ENCODE measurements at places on chromosomes 4 and X. TPM values are rescaled to one million over a fixed set of nuclear protein-coding genes. Genes with fewer than 3 reads are reported as not detected.

TMEM154 gene
- total RNA-seq, result 1.5 TPM

SLC9B1 gene
- total RNA-seq, result not detected

FGF16 gene
- total RNA-seq, result 1.4 TPM

DNA sequence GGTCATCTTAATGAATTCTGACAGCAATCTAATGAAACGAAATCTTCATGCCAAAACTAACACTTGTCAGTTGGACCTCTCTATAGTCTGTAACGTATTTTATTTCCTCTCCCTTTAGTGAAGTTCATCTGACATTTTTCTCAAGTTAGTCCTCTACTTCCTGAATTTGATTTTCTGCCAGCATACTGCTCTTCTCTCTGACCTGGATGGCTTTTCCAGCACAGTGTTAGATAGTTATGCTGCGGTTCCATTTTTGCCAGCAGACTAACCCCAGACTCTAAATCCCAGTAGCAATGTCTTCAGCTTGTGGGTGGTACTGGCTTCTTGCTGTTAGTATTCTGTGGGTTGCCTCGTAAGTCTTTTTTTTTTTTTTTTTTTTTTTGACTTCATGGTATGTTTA is 146.7 kb upstream of the VEGFC start:
- no peak for DNase-seq

GRCh38 chr4:37717576-37717975 is 31.4 kb upstream of the RELL1 start:
- DNase-seq, result no peak

- DNase-seq, result peak; percentile 60
These were observed 14.9 kb downstream of the SNX12 start for GRCh38 chrX:71053217-71053621.

DNA sequence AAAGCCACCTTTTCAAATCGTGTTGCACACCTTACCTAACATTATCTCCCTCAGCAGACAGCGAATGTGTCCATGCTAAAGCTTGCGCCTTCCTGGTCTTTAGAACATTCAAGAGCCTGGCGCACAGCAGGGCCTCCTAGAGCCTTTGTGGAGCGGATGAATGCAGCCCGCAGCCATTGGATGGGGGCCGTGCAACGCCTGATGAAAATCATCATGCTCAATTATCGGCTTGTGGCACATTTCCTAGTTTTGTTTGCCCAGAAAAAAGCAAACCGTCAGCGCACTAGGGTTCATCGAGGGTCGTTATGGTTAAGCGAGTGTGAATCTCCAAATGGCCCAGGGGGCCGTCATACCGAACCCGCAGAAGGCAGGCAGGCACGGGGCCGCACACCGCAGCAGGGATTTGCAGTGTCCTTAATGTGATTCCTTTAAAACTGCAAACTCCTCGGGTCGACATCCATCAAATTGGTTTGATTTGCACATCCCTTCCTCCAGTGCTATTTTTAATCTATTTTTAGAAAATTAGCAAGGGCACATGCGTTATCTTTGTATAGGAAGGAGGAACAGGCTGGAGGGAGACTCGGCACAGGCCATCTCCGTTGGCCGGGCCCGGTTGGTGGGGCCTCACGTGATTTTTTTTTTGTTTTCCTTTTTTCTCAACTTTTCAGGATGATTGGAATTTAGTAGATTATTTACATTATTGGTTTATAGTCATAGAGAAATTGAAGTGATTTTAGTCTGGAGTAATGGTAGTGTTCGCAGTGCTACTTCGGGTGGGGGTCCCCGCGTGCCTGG is 53.1 kb downstream of the ABLIM2 start:
- DNase-seq, result no peak

GRCh38 chrX:65668377-65669310 is 1.2 kb downstream of the MSN start:
- no peak for DNase-seq

GRCh38 chr4:80139671-80140070 is 57.6 kb upstream of the PRDM8 start:
- no peak for DNase-seq

Measured in H1 (cell line).